Activated CD4-positive, alpha-beta T cell treated with anti-CD3 and anti-CD28 coated beads for 36 hours (primary cell): ENCODE measurements at places on chromosomes 12 and 14. TPM values are rescaled to one million over a fixed set of nuclear protein-coding genes. Genes with fewer than 3 reads are reported as not detected.

GRCh38 chr12:111014547-111014946 lies 94.2 kb upstream of the MYL2 start:
- DNase-seq: no peak
- no peak overlapping the region for H3K27ac ChIP-seq
- peaks cover 22% of the 10 kb centered on the region for H3K27me3 ChIP-seq
- H3K4me1 ChIP-seq: no peaks in the 10 kb centered on the region
- no peaks in the 10 kb centered on the region for H3K36me3 ChIP-seq

GRCh38 chr12:121628037-121628436 lies 1.7 kb downstream of the ORAI1 start:
- H3K36me3 ChIP-seq: peaks cover 45% of the 10 kb centered on the region
- H3K27me3 ChIP-seq: no peaks in the 10 kb centered on the region
- peak; percentile 45 for DNase-seq
- peak overlapping the region; percentile 92 for H3K4me3 ChIP-seq
- H3K27ac ChIP-seq: peak overlapping the region; percentile 99
- peaks cover 53% of the 10 kb centered on the region for H3K4me1 ChIP-seq

GRCh38 chr12:109595321-109595902 lies 21.8 kb downstream of the MVK start:
- H3K36me3 ChIP-seq: no peaks in the 10 kb centered on the region
- peaks cover 31% of the 10 kb centered on the region for H3K4me1 ChIP-seq
- peak; percentile 79 for DNase-seq
- H3K4me3 ChIP-seq: no peak overlapping the region
- H3K27me3 ChIP-seq: no peaks in the 10 kb centered on the region

- H3K4me1 ChIP-seq: peaks cover 12% of the 10 kb centered on the region
- H3K27ac ChIP-seq: no peak overlapping the region
- no peaks in the 10 kb centered on the region for H3K27me3 ChIP-seq
- H3K4me3 ChIP-seq: no peak overlapping the region
- DNase-seq: no peak
Observed at GRCh38 chr14:24254630-24255392, 8.2 kb downstream of the TGM1 start.

GRCh38 chr12:48420039-48420775 lies 52.2 kb upstream of the ANP32D start:
- peaks cover 2% of the 10 kb centered on the region for H3K4me1 ChIP-seq
- H3K27me3 ChIP-seq: peaks cover 15% of the 10 kb centered on the region
- H3K27ac ChIP-seq: no peak overlapping the region

DNA sequence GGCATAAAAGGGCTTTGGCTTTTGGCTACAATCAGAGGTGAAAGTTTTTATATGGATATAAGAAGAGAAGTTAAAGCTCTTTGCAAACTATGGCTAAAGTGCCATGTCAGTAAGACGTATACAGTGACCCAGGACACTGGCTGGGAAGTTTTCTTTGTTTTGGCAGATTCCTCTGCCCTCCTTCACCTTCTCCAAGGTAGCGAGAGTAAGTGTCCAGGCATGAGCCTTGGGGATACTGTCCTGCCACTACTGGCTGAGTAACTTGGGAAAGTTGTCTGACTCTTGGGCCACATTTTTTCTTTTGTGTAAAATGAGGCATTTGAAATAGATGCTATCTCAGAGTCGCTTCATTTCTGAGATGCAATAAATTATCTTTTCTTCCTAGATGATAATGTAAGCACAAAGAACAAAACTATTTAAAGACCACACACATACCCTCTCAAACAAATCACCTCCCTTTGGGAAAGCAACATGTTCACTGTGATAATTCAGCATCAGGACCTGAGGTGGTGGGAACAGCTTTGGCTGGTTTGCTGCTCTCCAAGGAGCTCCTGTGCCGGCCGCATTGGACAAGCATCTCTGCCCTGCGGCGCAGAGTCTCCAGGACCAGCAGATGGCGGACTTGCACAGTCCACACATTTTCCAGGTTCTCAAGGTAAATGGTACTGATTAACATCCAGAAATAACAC lies 106.3 kb downstream of the PTCSC3 start:
- H3K27me3 ChIP-seq: peaks cover 19% of the 10 kb centered on the region
- no peaks in the 10 kb centered on the region for H3K4me1 ChIP-seq
- DNase-seq: peak; percentile 75
- H3K4me3 ChIP-seq: no peak overlapping the region
- no peak overlapping the region for H3K27ac ChIP-seq
- no peaks in the 10 kb centered on the region for H3K36me3 ChIP-seq

DNA sequence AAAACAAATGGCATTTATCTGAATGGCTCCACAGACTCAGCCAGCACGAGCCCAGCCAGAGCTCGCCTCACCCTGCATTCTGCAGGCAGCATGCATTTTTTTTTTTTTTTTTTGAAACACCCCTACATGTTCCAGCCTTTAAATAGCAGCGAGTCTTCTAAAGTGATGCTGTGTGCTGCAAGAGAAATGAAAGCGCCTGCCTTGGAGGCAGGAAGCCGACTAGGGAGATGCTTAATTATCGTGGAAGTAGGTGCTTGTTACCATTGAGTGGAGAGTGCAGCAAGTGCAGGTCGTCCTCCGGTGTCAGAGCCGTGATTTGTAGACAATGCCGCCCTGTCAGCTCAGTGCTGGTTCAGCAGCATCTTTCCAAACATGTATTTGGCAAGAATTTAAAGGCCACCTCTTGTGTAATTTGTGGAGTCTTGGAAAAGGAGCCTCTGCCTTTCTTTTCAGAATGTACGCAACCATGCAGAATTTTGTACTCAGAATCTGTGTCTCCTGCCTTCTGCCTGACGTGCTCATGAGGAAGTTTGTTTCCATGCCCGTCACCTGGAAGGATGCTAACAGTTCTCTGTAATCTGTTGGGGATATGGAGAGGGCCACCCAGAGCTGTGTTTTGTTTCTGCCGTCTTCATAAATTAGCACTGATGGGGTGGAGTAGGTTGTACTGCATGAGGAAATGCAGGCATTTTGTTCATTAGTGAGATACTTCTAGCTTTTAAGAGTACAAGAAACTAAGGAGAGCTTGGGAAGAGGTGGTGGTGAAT lies 345.9 kb upstream of the RGS6 start:
- peaks cover 37% of the 10 kb centered on the region for H3K4me1 ChIP-seq
- H3K4me3 ChIP-seq: no peak overlapping the region
- H3K36me3 ChIP-seq: peaks cover 11% of the 10 kb centered on the region
- H3K27me3 ChIP-seq: no peaks in the 10 kb centered on the region

DNA sequence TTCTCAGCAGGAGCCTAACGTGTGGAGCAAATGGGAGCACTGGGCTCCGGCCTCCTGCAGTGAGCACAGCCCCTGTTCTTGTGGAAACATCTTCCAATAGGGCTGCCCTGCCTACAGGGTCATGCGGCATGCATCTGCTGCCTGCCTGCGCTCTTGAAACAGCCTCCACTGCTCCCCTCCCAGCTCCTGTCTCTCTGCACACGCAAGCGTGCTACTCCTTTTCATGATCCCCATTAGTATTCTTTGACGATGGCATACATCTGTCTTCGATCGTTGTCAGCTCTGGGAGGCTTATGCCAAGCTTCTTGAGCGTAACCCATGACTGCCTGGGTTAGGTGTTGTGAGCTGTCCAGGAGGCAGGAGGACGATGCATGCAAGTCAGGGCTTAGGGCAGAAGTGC lies 23.1 kb downstream of the NTF3 start:
- H3K4me3 ChIP-seq: no peak overlapping the region
- DNase-seq: no peak
- no peak overlapping the region for H3K27ac ChIP-seq
- no peaks in the 10 kb centered on the region for H3K36me3 ChIP-seq
- peaks cover 8% of the 10 kb centered on the region for H3K27me3 ChIP-seq

DNA sequence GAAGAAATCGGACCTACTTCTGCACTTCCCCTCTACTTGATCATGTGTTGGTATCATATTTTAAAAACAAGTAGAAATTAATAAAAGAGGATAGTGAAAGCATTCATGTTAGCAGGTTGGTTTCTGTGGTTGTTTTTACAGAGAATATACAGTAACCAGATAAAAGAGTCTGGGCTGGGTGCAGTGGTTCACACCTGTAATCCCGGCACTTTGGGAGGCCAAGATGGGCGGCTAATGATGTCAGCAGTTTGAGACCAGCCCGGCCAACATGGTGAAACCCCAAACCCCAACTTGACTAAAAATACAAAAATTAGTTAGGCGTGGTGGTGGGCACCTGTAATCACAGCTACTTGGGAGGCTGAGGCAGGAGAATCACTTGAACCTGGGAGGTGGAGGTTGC lies 55.9 kb downstream of the LRP6 start:
- H3K36me3 ChIP-seq: peaks cover 4% of the 10 kb centered on the region
- H3K27me3 ChIP-seq: peaks cover 2% of the 10 kb centered on the region
- H3K4me1 ChIP-seq: peaks cover 27% of the 10 kb centered on the region
- H3K27ac ChIP-seq: no peak overlapping the region

GRCh38 chr12:3135522-3136461 lies 58.6 kb downstream of the TSPAN9 start:
- H3K4me1 ChIP-seq: peaks cover 2% of the 10 kb centered on the region
- peaks cover 26% of the 10 kb centered on the region for H3K27me3 ChIP-seq
- no peaks in the 10 kb centered on the region for H3K36me3 ChIP-seq
- no peak overlapping the region for H3K4me3 ChIP-seq

DNA sequence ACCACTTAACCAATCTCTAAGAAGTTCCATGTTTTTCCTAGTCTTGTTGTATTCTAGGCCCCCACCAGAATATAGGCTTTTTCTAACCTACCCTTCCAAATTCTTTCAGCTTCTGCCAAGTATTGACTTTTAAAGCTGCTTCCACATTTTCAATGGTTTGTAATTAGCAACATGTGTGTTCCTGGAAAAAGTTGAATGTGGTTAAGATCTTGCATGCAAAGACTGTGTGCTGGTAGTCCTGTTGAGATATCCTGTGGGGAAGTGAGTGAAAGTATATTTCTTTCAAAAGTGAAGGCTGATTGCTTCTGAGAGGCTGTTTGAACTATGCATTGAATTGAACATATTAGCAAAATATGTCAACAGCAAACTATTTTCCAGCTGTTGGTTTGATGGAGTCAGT lies 646 bp upstream of the OR6C4 start:
- no peaks in the 10 kb centered on the region for H3K36me3 ChIP-seq
- no peak for DNase-seq
- H3K27ac ChIP-seq: no peak overlapping the region
- H3K4me1 ChIP-seq: no peaks in the 10 kb centered on the region

DNA sequence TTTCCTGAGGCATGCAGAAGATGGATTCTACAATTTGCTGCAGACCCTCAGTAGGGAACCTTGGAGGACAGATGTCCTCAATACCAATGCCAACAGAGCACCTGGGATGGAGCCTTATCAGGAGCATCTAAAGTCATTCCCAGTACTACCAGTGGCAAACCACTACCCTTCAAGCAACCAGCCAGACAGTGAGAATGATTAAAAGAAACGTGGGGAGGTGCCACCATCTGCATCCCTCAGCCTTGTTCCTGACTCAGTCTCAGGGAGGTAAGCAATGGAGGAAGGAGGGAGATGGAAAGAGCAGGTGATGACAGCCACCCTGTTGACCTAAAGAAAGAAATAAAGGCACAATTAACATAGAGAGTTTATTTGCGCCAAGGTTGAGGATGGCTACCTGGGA lies 175.2 kb upstream of the GRIN2B start:
- H3K4me3 ChIP-seq: no peak overlapping the region
- H3K4me1 ChIP-seq: no peaks in the 10 kb centered on the region
- H3K36me3 ChIP-seq: no peaks in the 10 kb centered on the region
- H3K27ac ChIP-seq: no peak overlapping the region
- no peak for DNase-seq

DNA sequence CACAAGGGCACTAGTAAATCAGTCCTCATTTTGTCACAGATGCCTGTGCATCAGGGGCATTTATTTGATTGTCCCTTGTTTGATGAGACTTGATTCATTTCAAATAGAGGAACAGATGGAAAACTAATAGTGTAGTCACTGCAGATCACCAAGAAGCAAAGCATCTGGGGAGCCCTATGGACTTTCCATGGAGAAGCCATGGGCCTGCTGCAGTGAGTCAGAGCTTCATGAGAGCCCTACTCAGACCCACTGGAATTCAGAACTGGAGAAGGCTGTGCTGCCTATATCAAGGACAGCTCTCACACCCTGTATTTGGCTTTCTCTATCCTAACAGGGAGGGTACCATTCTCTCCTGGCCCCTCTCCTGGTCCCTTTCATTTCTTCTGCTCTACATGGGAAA lies 126.2 kb downstream of the GRIP1 start:
- no peak overlapping the region for H3K27ac ChIP-seq
- no peak overlapping the region for H3K4me3 ChIP-seq
- peaks cover 5% of the 10 kb centered on the region for H3K4me1 ChIP-seq
- peaks cover 7% of the 10 kb centered on the region for H3K27me3 ChIP-seq
- H3K36me3 ChIP-seq: no peaks in the 10 kb centered on the region

- H3K36me3 ChIP-seq: no peaks in the 10 kb centered on the region
- no peaks in the 10 kb centered on the region for H3K27me3 ChIP-seq
- DNase-seq: peak; percentile 62
- H3K4me3 ChIP-seq: no peak overlapping the region
Observed at GRCh38 chr14:61103541-61104339, 122.7 kb downstream of the SLC38A6 start.

GRCh38 chr12:30014991-30015390 lies 231.2 kb upstream of the TMTC1 start:
- peaks cover 3% of the 10 kb centered on the region for H3K27me3 ChIP-seq
- DNase-seq: no peak
- H3K4me3 ChIP-seq: no peak overlapping the region
- no peaks in the 10 kb centered on the region for H3K36me3 ChIP-seq
- H3K4me1 ChIP-seq: no peaks in the 10 kb centered on the region

GRCh38 chr12:27969624-27970400 lies 2.7 kb downstream of the PTHLH start:
- H3K36me3 ChIP-seq: no peaks in the 10 kb centered on the region
- H3K27ac ChIP-seq: no peak overlapping the region
- peak; percentile 77 for DNase-seq
- H3K27me3 ChIP-seq: peaks cover 76% of the 10 kb centered on the region
- peak overlapping the region; percentile 70 for H3K4me3 ChIP-seq

- no peaks in the 10 kb centered on the region for H3K36me3 ChIP-seq
- H3K4me3 ChIP-seq: no peak overlapping the region
- H3K27me3 ChIP-seq: peaks cover 21% of the 10 kb centered on the region
- no peak for DNase-seq
Observed at GRCh38 chr12:34107781-34108404, 85.6 kb downstream of the ALG10 start.

- no peak overlapping the region for H3K4me3 ChIP-seq
- no peak for DNase-seq
- no peaks in the 10 kb centered on the region for H3K27me3 ChIP-seq
- no peaks in the 10 kb centered on the region for H3K36me3 ChIP-seq
- H3K27ac ChIP-seq: no peak overlapping the region
Observed at GRCh38 chr12:24116548-24116947, 167.1 kb upstream of the SOX5 start.

DNA sequence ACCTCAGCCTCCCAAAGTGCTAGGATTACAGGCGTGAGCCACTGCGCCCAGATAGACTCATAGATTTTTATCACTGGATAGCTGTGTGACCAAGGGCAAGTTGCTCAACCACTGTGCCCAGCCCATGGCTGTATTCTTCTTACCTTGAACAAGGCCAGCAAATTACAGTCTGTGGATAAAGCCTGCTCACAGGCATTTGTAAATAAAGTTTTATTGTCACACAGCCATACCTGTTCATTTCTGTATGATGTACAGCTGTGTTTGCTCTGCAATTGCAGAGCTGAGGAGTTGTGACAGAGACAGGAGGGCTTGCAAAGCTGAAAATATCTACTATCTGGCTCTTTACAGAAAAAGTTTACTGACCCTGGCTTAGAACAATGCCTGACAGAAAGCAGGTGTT lies 35.2 kb upstream of the LHX5 start:
- no peaks in the 10 kb centered on the region for H3K36me3 ChIP-seq
- no peak overlapping the region for H3K27ac ChIP-seq
- peaks cover 41% of the 10 kb centered on the region for H3K27me3 ChIP-seq
- H3K4me1 ChIP-seq: no peaks in the 10 kb centered on the region
- DNase-seq: no peak
- H3K4me3 ChIP-seq: no peak overlapping the region

DIO3 gene
- total RNA-seq: not detected

TPH2 gene
- not detected for total RNA-seq

RGS6 gene
- total RNA-seq: 0.57 TPM

FITM1 gene
- total RNA-seq: not detected

P2RX7 gene
- total RNA-seq: 6.6 TPM
